Heart right ventricle (tissue), 16 donors: ENCODE measurements at places on chromosomes 6 and 20. TPM values are rescaled to one million over a fixed set of nuclear protein-coding genes. Genes with fewer than 3 reads are reported as not detected.
A peak's percentile ranks its signal among the peaks of the same experiment; 100 is the strongest.

- no peak for DNase-seq
Measured at GRCh38 chr20:51062065-51062464, 39.2 kb upstream of the KCNG1 start.

DNA sequence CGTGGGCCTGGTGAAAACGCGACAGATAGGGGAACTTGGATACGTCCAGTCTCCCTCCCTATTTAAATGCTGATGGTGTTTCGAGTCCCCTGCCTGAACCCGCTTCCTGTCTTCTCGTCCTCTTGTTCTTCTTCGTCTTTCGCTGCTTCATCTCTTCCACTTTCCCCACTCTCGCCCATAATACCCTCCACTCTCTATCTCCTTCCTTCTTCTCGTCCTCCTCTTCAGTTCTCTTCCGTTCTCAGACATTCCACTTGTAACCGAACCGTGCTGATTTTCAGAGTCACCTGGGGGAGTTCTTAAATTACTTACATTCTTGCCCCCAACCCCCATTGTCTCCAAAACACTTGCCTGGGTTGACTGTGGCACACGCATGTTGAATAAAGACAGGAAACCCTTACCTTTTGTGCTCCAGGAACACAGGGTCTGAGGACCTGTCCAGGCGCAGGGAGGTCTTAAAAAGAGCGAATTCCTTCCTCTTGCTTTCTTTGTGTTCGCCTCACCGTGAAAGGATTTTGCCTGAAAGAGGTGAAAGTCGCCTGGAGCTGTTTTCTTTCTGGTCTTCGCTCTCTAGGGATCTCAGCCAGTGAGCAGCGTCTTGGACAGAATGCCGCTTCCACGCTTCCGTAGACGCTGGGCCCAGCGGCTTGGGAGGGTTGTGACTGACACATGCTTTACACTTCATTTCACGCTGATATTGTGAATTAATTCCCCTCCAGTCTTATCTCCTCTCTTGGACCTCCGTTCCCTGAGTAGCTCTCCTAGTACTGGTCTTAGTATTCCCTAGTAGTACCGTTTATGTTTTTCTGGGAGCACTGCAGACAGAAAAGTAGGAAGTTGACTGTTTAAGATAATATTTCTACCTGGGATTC, 184.0 kb downstream of the GPX5 start:
- DNase-seq: no peak

Gene B3GALT4
- total RNA-seq: 5.5 TPM

Gene ANKRD66
- not detected for total RNA-seq

Gene FIG4
- total RNA-seq: 13.1 TPM

Gene COL21A1
- 31.8 TPM for total RNA-seq

GRCh38 chr6:88730611-88731011, 232.8 kb downstream of the RNGTT start:
- no peak for DNase-seq

Gene RAMACL
- 0.57 TPM for total RNA-seq

Gene MYCT1
- total RNA-seq: 13.8 TPM

GRCh38 chr6:47344022-47344421, 34.3 kb upstream of the TNFRSF21 start:
- DNase-seq: no peak

Gene LY6G6C
- total RNA-seq: not detected

DNA sequence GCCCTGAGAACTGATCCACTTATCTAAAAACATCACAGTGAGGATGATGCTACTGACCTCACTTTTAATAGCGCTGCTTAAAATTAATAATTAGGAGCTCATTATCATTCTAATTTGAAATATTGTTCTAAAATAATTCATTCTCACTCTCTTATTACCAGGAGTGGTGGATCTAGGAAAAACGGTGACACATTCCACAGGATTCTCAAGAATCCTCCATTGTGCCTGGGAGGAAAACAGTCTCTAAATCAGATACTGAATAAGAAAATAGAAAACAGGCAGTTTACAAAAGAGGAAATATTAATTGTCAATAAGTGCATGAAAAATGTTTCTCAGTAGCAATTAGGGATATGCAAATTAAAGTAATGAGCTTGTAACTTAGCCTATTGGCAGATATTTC, 187.4 kb downstream of the TENT5A start:
- DNase-seq: no peak

Gene SCAF8
- 48.3 TPM for total RNA-seq

DNA sequence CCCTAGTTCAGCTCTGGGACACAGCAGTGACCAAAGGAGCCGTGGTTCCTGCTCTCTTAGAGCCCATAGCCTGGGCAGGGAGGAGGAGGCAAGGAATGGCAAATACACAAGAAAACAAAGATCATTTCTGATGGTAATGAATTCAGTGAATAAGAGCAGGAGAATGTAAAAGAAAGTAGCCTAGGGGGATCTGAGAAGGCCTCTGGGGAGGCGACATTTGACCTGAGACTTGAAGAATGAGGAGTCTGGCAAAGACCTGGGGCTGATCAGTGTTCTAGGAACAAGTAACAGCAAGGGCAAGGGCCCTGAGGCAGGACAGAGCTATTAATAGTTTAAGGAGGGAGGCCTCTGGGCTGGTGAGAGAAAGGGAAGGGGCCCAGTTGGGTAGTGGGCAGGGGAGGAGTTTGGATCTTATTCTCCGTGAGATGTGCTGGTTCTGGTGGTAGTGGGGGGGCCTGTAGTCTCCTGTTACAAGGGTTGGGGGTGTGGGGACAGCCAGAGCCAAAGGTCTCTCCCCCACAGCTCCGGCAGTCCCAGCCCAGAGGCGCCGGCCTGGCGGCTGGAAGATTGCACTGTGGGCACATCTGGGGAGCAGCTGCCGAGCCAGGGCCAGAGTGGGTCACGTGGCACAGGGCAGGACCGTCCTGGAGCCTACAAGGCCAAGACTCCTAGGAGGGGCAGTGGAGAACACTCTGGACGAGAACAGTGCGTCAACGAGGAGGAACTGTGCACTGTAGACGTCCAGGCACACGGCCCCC, 9.3 kb upstream of the ID1 start:
- peak; percentile 89 for DNase-seq

GRCh38 chr6:139587469-139587868, 213.0 kb upstream of the CITED2 start:
- no peak for DNase-seq

DNA sequence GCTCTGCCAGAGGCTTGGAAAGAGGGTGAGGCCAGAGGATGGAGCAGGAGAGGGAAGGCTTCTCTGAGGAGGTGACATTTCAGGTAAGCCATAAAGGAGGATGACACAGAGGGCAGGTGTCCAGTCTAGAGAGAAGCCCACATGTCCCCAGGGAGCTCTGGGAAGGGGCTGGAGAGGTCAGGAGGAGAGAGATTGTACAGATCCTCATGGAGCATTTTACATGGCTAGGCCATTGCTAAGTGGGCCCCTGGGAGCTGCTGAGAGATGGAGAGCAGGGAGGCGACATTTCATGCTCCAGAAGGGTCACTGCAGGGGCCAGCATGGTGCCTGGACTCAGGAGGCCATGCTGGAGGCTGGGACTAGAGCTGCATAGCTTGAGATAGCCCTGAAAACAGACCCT, 124.5 kb downstream of the TOX2 start:
- no peak for DNase-seq

DNA sequence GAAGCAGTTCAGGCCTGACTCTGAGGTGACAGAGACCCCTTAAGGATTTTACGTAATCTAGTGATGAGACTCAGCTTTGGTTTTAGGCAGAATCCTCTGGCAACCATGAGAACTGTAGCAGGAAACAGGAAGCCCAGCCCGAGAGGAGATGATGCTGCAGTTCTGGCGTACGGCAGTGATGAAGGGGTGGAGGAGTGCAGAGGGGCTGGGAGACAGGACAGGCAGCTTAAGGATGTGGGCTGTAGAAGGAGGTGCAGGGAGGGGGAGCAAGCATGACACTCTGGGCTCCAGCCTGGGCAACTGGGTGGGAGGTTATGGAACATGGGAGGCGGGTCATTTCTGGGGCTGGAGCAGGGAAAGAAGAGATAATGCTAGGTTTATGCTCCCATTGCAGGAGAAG, 67.1 kb downstream of the LRFN2 start:
- DNase-seq: no peak

GRCh38 chr6:39835821-39836295, 43.7 kb downstream of the DAAM2 start:
- no peak for DNase-seq

GRCh38 chr6:136086686-136087085, 163.4 kb downstream of the MTFR2 start:
- DNase-seq: no peak

Gene PLCB1
- 6.6 TPM for total RNA-seq

Gene HLA-DQA1
- total RNA-seq: 19.0 TPM

GRCh38 chr6:98764373-98764911, 69.9 kb upstream of the POU3F2 start:
- DNase-seq: no peak

DNA sequence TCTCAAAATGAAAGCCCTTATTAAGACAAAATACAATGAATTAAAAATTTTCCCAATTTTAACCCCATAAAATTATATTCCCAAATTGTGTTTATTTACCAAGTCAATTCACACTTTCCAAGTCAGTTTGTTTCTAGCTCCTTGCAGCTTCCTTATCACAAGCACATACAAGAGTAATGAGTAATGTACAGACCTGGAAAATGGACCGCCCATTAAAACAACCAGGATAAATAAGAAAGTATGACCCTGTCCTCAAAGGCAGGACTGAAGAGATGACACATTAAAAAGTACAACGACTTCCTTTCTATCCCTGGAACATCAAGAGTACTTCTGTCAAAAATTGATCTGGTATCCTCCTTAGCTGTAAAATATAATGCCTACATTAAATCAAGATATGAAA, 47.1 kb upstream of the TMX4 start:
- DNase-seq: no peak

Gene FKBP1C
- total RNA-seq: 2.9 TPM

Gene TXLNB
- 124 TPM for total RNA-seq

Gene FAM209B
- not detected for total RNA-seq

DNA sequence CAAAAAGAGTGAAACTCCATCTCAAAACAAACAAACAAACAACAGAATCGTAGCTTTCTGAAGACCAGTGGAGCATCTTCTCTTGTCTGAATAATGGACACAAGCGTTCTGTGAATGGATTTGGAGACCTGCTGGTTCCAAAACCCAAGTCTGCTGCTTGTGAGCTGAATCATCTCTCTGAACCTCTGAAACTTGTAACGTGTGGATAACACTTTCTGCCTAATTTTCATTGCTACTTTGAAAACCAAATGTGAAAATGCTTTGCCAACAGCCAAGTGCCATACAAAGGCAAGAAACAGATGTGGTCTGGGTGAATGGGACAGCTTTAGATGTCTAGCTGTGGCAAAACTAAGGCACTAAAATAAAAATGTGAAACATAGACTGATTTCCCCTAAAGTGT, 44.3 kb downstream of the PHACTR1 start:
- DNase-seq: no peak

Gene DEFB129
- not detected for total RNA-seq

Gene SMPDL3A
- total RNA-seq: 2.9 TPM

Gene SDCBP2
- total RNA-seq: 1.1 TPM

GRCh38 chr6:128368213-128368944, 152.0 kb downstream of the PTPRK start:
- DNase-seq: no peak

DNA sequence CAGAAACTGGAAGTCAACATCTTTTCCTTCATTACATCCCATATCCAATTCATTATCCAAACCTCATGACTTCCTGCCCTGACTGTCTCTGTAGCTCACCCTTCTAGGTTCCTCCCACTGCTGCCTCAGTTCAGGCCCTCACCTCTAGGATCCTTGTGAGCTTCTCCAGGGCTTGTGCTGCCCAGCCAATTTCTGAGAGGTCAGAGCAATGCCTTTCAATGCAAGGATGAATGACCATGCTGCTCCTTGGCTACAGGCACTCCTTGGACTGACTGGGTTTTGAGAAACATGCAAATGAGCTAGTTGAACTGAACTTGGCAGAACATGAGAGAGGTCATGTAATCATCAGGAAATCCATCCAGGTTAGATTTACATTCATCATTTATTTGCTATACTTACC, 173.4 kb downstream of the KIF16B start:
- DNase-seq: no peak

GRCh38 chr20:48278961-48279481, 493.7 kb upstream of the SULF2 start:
- DNase-seq: peak; percentile 58

DNA sequence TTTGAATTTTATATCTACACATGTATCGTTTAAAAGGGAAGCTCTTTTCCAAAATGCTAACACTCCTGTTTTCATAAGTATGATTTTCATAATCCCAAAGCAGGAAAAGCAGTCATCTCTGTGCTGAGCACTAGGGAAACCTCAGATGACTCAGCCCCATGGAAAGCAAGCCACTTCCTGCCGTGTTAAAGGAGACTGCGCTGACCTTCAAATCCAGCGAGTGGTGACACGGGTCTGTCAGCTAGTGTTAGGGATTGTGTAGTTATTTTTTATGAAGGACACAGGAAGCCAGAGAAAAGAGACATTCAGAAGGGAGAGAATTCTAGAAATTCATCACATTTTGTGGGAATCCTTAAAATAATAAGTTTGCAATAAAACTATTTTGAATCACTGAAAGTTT, 57.0 kb upstream of the CD93 start:
- DNase-seq: peak; percentile 82

- DNase-seq: no peak
Measured at GRCh38 chr20:41411391-41411847, 44.8 kb upstream of the EMILIN3 start.

Gene RHAG
- total RNA-seq: 0.38 TPM

Gene VSTM2L
- 15.4 TPM for total RNA-seq

Gene RRBP1
- 67.4 TPM for total RNA-seq

Gene DHX16
- 21.5 TPM for total RNA-seq

DNA sequence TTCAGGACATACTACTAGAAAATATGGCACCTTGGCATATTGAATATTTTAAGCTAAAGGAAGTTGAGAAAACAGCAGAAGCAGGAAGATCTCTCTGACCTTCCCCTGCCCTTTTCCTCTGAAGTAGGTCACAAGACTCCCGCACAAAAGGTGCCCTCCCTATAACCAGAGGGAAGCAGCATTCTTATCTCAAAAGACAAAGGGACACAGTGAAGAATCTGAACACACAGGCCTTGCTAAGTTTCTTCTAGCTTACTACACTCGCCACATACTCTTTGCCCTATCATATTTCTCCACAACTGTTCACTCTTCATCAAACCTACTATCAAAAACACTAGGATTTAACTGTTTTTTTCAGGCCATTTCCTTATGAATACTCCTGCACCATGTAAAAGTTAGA, 151.2 kb downstream of the ELOVL4 start:
- DNase-seq: no peak

Gene FAM184A
- total RNA-seq: 0.44 TPM

DNA sequence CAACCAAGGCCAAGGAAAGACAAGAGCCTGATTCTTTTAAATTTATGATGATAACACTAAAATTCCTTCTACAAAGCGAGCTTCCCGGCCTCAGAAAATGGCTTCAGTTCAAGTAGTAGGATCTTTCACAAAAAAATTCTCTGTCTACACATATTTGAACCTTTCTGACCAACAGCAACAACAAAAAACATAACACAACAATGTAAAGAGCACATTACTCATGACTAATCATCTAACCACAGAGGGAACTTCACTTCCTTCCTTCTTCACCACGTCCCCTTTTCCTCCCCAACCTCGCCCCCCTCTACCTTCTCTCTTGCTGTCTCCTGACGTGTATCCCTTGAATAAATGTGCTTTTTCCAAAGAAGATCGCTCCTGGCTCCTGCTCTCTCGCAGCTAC, 228.2 kb downstream of the MYLK4 start:
- DNase-seq: no peak

Gene OR2J1
- not detected for total RNA-seq
